ENCODE measurements at places on chromosomes 7 and 10.

GRCh38 chr7:70608229-70608628 lies 523.7 kb upstream of the GALNT17 start:
- DNase-seq, result no peak

- no peak for DNase-seq
These were observed 173.2 kb downstream of the ZNF438 start for GRCh38 chr10:30858499-30858898.

- no peak for DNase-seq
These were observed 275.2 kb downstream of the IPMK start for GRCh38 chr10:57992321-57993077.

DNA sequence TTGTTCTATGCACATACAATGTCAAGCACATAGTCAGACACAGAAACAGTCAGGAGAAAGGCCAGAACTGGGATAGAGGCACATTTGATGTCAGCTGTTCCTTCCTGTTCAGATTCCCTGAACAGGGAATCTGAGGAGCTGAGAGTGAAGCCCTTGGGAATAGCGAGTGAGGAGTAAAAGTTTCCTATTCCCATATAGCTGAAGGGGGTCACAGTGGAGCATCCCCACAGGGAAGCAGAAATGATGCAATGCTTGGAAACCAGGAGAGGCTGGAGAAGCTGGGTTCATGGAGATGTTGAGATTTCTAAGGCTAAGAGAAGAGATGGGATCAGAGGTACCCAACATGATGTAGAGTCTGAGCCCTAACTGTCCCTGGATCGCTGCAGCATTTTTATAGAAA lies 11.3 kb upstream of the PRXL2A start:
- DNase-seq, result no peak

- DNase-seq, result no peak
These were observed 628 bp downstream of the TAF6 start for GRCh38 chr7:100118388-100119071.

GRCh38 chr10:125252937-125253336 lies 92.6 kb upstream of the CTBP2 start:
- no peak for DNase-seq

DNA sequence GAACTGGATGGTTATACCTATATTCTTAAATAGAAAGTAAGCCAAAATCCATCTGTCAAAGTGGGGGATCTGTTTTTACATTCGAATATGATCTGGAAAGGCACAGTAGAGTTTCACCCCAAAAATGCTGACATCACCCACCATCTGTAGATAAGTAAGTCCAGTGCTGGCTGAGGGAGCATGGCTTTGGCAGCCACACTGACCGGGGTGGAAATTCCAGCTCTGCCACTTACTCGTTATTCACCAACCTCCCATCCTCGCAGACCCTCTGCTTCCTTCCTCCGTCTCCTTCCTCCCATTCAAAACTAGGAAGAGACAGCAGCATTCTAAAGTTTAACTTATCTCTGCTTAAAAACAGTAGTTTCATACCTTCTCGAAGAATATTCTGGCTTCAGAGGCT lies 84.9 kb upstream of the GATA3 start:
- DNase-seq, result no peak

Data from T-helper 1 cell (primary cell).